Foreskin keratinocyte (primary cell): ENCODE measurements at places on chromosomes 5 and 9. TPM values are rescaled to one million over a fixed set of nuclear protein-coding genes. Genes with fewer than 3 reads are reported as not detected.

The ZNF608 gene
- total RNA-seq: 2.3 and 3.1 TPM in 2 replicates

The LECT2 gene
- total RNA-seq: not detected in 2 replicates

The FBP2 gene
- not detected in 2 replicates for total RNA-seq

The CCT5 gene
- 570 and 654 TPM in 2 replicates for total RNA-seq

The NOL8 gene
- total RNA-seq: 32.7 and 33.0 TPM in 2 replicates

The SHOC1 gene
- 0.03 and 0.04 TPM in 2 replicates for total RNA-seq

The FAM193B gene
- total RNA-seq: 38.3 and 42.1 TPM in 2 replicates
